SK-MEL-5 (cell line): ENCODE measurements at places on chromosomes 6 and 20. TPM values are rescaled to one million over a fixed set of nuclear protein-coding genes. Genes with fewer than 3 reads are reported as not detected.

RIPPLY2 gene
- total RNA-seq, result 3.8 and 4.5 TPM in 2 replicates

- DNase-seq, result no peak
These were observed 474.0 kb downstream of the TFAP2B start for GRCh38 chr6:51292659-51293058.

DNA sequence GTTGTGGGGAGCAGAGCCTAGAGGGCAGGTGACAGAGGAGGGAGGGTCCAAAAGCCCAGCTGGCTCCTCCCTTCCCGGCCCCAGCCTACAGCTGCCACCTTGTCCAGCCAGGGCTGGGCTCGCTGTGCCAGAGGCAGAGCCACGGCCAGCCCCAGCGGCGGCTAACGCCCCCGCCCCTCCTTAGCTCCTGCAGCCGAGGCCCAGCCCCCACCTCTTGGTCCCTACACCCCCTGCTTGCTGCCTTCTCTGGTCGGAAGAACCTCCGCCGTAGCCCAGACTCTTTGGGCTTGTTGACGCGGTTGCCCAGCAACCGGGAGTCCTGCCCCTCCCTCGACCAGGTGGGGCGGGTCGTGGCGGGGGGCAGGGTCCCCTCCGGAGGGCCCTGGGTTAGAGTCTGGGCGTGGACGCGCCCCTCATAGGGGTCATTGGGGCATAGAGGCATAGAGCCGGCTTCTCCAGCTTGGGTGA, 521 bp upstream of the LKAAEAR1 start:
- no peak for DNase-seq

DNA sequence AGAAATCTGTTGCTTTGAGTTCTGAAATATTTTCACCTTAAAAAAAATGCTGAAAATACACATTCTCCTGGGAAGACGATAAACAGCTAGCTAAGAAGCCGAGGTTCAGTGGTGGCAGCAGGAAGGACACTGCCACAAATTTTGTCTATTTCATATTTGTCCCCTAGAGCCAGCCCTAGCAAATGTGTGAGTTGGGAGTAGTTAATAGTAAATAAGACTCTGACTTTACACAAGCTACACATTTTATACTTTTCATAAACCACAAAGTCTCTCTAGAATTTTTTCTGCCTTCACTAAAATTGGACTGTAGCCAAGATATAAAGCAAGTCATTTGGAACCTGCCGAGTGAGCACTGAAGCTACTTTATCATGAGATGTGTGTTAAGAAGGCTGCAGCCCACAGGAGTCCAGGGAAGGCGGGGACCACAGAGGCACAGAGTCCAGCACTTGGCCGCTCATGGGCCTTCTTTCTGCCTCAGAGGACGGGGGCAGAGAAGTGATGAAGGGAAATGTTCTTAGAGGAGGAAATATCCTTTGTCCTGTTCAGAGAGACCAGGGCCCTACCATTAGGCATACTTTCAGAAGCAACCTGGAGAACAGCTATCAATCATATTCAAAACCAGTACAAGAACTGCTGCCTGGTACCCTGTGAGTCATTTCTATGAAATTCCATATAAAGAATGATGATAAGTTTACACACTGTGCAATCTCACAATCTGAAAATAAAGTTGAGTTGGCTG, 241.7 kb upstream of the TAB2 start:
- DNase-seq, result no peak

- DNase-seq, result peak; percentile 15
These were observed 138.1 kb downstream of the TBXT start for GRCh38 chr6:166029506-166029905.

DNA sequence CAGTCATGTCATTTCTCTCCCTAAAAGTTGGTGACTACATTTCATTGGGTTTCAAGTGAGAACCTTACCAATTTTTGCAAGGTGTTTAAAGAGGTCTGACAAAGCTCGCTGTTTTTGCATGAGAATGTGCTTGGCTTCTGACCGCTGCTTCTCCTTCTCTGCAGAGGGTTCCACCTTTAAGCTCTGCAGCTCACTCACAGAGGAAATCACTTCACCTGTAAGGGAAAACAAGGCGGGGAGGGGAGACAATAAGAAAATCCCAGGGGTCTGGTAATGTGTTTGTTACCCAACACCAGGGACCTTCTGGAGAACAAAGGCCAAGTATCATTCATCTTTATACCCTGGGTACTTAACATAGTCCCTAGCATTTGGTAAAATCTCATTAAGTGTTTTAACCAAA, 40.0 kb upstream of the LYRM2 start:
- no peak for DNase-seq
